T-helper 17 cell (primary cell): ENCODE measurements at places on chromosomes 3 and 15.

DNA sequence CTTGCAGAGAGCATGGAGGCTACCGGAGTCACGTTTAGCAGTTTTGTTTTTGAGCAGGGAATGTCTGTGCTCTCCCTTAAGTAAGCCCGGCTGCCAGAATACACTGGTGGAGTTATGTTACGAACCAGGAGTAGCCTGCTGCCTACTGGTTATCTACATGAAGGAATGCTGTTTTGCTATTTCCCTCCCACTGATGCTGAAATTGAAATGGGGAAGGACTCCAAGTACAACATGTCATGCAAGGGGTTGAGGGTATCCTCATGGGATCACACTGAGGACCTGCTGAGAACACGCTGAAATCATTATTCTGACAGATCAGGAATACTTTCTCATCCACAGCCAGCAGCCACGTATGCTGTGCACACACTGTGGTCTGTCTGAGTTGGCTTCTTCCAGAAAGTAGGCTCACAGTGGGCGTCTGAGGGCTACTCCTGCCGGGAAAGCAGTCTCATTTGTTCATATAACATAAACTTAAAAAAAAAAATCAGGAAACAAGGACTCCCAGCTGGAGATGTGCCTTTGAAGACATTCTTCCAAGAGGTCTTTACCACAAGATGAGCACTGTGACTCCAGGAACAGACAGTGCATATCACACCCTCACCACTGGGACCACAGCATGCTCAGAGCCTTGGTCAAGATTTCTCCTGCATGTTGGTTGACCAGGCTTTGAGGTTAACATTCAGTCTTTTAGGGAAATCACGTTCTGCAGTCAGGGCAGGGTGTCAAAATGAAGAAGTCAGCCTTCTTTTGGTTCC lies 300.4 kb upstream of the RASGRP1 start:
- DNase-seq = no peak

DNA sequence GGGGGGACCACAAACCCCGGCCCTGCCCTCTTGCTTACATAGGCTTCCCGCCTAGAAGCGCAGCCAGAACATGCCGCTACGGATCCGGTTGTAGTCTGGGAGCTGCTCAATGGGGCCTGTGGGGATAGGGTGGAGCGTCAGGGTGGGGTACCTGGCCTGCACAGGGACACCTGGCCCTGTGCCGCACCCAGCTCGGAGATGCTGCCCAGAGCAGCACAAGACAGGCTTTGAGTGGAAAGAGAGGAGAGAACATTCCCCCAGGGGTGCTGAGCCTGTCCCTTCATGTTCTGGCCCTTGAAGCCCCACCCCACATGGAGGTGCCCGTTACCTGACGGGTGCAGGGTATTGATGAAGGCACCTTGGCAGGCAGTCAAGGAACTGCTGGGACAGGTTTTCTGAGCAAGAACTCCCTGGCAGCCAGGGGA lies 4.0 kb upstream of the COL7A1 start:
- no peak for DNase-seq

DNA sequence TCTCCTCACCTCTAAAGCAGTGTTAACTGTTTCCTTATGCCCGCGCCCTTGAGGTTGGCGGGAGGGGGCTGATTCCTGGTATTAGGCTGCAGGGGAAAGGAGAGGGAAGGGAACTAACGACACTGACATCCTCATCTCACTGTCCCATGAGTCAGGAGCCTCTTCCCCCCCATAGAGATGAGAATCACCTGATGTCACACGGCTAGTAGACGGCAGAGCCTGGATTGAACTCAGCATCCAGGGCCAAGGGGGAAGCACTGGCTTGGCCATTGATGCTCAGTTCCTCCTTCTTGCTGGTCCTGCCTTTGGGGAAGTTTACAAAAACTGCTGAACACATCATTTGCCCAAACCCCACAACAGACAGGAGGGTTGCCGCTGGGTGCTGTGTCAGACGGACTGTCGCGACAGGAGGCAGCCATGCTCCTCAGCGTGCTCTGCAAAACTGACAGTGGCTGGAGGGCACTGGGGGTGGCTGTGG lies 38.5 kb downstream of the IDH2 start:
- no peak for DNase-seq

- DNase-seq = no peak
Measured at GRCh38 chr15:56454836-56455235, 10.1 kb downstream of the MNS1 start.

- DNase-seq = no peak
Measured at GRCh38 chr3:81799403-81799802, 38.0 kb upstream of the GBE1 start.

DNA sequence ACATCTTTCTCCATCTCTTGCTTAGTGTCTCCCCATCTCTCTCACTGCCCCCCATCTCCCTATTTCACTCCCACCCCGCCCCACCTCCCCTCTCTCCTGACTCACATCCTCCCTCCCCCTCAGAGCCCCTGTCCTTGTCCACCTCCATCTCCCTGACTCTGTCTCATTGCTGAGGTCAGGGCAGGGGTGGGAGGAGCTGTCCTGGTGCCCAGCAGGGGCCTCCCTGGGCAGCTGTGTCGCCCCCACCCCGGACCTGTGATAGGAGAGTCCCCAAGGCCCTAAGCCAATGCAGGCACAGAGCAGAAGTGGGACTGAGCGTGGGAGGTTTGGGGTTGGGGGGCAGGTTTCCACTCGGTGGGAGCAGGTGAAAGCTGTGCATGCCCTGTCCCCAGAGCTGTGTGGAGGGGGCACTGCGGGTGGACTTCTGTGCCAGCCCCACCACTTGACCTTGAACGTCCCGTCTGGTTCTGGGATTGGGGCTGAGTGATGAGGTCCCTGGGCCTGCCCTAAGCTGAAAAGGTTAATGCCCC lies 210.8 kb downstream of the TBC1D2B start:
- DNase-seq = no peak

GRCh38 chr3:84600703-84601225 lies 358.0 kb upstream of the CADM2 start:
- DNase-seq = no peak

DNA sequence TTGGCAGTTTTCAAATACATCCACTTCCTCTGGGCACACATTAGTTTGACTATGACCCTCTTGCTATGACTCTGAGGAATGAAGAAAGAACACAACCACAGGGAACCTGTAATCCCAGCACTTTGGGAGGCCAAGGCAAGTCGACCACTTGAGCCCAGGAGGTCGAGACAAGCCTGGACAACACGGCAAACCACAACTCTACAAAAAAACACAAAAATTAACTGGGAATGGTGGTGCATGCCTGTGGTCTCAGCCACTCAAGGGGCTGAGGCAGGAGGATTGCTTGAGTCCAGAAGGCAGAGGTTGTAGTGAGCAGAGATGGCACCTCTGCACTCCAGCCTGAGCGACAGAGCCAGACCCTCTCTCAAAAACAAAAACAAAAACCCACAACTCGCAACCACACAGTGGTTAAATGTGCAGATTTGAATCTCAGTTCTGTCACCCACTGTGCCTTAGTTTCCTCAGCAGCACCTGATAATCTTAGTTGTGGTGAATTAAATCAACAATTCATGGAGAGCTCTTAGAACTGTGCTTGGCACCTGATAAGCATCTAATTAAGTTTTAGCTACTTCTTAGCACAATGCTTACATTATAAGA lies 65.7 kb downstream of the MYLK start:
- no peak for DNase-seq

GRCh38 chr15:90829942-90830440 lies 38.4 kb upstream of the FURIN start:
- no peak for DNase-seq

GRCh38 chr3:126859415-126860246 lies 123.3 kb upstream of the PLXNA1 start:
- no peak for DNase-seq

GRCh38 chr3:26369133-26369532 lies 253.4 kb upstream of the LRRC3B start:
- no peak for DNase-seq

DNA sequence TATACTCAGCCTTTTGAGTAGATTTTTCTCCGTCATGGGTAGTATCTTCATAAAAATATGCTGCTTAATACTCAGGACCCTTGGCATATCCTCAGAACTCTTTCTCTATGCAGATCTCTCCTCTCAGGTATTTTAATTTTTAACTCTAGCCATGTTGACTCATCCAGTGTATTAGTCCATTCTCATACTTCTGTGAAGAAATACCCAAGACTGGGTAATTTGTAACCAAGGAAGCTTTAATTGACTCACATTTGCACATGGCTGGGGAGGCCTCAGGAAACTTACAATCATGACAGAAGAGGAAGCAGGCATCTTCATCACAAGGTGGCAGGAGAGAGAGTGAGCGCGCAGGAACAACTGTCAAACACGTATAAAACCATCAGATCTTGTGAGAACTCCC lies 129.3 kb upstream of the CD96 start:
- DNase-seq = no peak

- DNase-seq = no peak
Measured at GRCh38 chr15:83449937-83450506, 2.9 kb downstream of the SH3GL3 start.

GRCh38 chr3:3992312-3992874 lies 193.2 kb downstream of the LRRN1 start:
- DNase-seq = no peak
